ENCODE measurements at places on chromosomes 6 and 20.

DNA sequence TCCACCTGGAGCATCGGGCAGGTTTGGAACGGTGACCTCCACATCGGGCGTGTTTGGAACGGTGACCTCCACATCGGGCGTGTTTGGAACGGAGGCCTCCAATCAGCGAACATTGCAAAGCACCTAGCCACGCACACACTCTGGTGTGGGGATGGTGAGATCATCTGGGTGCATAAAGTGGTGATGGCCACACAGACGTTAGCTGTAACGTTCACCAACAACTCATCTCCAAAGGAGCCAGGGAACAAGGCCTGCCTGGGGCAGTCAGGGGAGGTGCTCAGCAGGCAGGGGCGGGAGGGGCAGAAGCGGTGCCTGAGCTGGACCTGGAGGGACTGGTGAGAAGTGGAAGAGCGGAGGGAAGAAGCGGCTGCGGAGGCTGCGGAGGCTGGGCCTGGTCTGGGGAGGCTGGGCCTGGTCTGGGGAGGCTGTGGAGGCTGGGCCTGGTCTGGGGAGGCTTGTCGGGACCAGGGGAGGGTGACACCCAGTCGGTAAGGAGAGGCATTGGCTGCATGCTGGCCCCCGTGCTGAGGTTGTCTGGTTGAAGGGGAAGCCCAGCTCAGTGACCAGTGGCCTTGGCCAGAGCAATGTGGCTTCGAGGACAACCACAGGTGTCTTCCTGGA is 89.9 kb downstream of the PSMB1 start:
- no peak for DNase-seq

DNA sequence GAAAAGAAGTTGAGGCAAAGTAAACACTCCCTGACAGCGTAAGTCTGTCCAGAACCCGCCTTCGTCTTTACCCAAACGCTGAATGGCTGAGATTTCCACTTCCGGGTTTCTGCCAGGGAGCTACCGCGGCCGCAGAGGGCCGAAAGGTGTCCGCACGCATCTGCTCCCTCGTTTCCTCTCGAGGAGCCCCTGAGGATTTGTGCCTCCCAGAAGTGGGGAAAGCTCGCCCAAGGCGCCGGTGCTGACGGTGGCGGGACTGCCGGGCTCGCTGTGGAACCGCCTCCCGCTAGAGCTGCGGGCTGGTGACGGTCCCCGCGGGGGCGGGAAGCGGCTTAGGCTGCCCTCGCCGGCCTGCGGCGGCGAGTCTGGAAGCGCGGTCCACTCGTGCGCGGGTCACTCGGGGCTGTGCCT is 1760.2 kb upstream of the DEFB115 start:
- no peak for DNase-seq

DNA sequence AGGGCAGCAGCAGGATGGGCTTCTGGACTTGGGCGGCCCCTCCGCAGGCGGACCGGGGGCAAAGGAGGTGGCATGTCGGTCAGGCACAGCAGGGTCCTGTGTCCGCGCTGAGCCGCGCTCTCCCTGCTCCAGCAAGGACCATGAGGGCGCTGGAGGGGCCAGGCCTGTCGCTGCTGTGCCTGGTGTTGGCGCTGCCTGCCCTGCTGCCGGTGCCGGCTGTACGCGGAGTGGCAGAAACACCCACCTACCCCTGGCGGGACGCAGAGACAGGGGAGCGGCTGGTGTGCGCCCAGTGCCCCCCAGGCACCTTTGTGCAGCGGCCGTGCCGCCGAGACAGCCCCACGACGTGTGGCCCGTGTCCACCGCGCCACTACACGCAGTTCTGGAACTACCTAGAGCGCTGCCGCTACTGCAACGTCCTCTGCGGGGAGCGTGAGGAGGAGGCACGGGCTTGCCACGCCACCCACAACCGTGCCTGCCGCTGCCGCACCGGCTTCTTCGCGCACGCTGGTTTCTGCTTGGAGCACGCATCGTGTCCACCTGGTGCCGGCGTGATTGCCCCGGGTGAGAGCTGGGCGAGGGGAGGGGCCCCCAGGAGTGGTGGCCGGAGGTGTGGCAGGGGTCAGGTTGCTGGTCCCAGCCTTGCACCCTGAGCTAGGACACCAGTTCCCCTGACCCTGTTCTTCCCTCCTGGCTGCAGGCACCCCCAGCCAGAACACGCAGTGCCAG is at the start of gene TNFRSF6B:
TNFRSF6B (plus strand) TSS at position 25 of the 729 bp plus-strand sequence; CDS start at position 141, 116 bp downstream.
- DNase-seq, result no peak

DNA sequence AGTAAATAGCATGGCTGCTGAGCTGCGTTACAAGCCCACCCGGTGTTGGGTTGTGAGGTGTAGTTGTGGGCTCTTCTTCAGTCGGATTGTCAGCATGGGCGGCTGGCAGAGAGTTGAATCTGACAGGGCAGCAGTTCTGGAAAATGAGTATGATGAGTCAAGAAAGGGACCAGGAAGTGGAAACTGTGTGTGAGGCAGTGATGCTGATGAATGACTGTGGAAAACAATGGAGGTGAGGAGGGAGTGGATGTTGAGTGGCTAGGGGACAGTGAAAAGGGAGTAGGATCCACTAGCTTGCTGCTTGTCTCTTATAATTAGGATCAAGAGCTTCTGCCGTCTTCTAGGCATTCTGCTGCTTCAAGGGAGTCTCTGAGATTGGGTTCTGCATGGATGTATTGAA is 154.3 kb downstream of the ESR1 start:
- no peak for DNase-seq

DNA sequence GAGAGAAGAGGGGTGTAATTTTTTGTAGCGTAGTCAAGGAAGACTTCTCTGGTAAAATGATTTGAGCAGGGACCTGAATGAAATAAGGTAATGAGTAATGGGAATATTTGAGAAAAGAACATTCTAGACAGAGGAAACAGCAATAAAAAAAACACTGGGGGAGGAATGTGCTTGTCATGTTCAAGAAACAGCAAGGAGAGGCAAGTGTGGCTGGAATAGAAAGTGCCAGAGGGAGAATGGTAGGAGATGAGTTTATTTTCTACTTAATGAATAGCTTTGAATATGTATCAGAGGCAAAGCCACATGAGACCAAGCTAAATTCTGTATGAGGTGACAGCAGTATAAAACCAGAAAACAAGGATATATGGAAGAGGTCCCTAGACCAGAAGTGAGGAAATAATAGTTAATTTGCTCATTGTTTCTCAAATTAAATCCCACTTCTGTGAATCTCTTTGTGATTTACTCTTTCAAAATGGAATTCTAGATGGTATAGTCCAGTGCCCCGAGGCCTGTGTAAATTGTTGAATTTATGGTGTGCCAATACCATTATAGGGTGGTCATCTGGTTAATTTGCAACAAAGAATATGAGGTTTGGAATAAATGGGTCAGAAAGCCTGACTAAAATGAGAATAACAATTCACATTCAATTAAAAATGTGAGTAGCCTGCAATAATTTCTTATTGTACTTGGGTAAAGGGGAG is 170.2 kb downstream of the CDKAL1 start:
- no peak for DNase-seq

GRCh38 chr20:60627751-60628565 is 624.1 kb upstream of the CDH4 start:
- no peak for DNase-seq

DNA sequence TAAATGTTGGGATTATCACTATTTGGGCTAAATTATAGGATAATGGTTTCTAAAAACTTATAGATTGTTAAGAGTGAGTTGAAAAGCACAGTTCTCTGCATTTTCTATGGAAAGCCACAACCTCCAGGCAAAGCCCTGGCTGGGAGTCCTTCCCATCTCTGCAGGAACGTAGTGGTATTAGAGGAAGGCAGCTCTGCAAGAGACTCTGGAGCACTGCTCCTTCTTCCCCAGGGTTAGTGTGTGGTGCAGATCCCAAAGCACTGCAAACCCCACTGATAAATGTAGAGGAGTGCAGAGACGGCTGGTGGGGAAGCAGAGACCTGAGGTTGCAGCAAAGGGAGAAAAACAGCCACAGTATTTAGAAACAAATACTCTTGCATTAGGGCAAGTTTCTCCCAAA is 225.3 kb downstream of the TINAG start:
- no peak for DNase-seq

GRCh38 chr6:63795826-63796225 is 160.2 kb downstream of the PHF3 start:
- no peak for DNase-seq

GRCh38 chr6:134740027-134740373 is 209.9 kb downstream of the ALDH8A1 start:
- no peak for DNase-seq

- DNase-seq, result no peak
Measured at GRCh38 chr20:42483730-42484303, 705.9 kb downstream of the PTPRT start.

DNA sequence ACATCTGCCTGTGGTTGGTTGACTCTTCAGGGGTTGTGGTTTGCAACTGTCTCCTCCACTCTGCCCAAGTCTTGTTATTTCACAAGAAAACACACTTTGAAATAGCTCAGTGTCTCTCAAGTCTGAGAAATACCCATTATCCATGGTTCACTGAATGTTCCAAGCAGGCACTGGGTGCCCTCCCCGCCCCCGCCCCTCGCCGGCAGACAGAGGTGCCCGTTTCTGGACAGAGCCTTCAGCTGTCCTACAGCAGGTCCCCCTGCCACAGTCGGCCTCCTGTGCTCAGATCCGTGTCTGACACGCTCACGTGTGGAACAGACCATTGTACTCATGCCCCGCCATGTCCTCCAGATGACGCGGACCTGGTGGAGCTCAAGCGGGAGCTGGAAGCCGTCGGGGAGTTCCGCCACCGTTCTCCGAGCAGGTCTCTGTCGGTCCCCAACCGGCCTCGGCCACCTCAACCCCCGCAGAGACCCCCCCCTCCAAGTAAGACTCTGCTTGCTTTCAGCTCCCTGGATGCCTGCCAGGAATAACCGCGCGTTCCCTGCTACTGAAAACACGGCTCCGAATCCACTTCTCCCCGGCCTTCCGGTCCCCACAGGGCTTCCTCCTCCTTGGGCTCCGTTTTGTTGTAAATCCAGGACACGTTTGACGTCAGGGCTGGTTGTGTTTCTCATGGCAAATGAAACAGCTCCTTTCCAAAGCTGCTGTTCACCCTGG is 81.4 kb downstream of the SERAC1 start:
- peak; percentile 81 for DNase-seq

DNA sequence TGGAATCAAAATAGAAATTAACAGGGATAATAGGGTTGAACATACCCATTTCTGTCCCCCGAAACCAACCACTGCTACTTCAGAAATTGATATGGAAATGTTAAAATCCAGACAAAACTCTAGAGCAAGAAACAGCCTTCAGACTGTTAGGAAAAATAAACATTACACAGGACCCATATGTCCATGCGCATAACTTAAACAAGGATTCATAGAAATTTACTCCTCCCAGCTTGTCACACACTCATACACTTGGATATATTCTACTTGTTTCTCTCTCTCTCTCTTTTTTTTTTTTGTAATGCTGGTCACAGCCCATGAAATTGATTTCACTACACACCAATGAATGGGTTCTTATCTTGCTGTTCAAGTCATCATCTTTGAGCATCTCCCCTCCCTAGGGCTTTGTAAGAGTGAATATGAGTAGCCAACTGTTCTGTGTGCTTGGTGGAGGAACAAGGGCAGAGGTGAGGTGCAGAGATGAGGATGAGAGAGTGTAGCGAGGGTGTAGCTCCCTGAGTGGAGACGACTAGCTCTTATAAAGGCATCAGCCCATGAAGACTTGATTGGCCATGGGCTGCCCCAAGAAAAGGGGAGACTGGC is 61.8 kb upstream of the MLN start:
- DNase-seq, result no peak

- DNase-seq, result no peak
Measured at GRCh38 chr6:142318714-142319113, 16.9 kb downstream of the ADGRG6 start.
